ENCODE measurements at places on chromosomes 6 and 20.

GRCh38 chr6:122495612-122496011, 24.0 kb upstream of the SERINC1 start:
- DNase-seq: no peak

DNA sequence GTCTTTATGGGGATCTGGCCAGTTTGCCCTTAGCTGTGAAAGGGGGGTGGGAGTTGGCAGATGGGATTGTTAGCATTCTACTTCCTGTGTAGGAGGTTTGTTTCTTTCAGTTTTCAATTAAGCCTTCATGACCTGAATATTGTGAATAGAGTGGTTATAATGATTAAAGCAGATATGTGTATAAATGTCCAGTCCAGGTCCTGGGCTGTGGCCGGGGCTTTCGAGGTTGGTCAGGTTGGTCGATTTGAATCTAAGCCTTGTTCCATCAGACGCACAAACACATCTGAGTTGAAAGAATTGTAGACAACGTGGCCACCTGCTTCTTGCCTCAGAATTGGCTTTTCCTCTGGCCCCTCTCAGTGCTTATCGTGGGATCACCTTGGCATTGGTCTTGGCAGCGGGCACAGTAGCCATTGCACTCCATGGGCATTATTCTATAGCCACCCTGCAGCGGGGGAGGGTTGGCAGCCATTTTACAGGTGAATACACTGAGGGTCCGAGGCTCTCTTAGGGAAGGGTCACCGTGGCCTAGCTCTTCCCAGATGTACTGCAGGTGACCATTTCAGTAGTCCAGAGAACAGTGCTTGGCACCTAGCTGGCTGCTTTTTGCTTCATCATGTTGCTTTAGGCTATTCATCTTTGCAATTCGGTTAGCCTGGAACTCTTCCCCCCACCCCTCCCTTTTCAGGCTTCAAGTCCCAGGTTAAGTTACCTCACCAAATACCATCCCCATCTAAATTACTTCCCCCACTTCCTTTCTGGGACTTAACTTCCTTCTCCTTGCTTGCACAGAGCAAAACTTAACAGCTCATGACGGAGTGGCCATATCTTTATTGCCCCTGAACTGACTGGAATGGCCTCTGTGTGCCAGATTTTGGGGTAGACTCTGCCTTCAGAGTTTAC, 1.1 kb downstream of the RNF114 start:
- peak; percentile 54 for DNase-seq

DNA sequence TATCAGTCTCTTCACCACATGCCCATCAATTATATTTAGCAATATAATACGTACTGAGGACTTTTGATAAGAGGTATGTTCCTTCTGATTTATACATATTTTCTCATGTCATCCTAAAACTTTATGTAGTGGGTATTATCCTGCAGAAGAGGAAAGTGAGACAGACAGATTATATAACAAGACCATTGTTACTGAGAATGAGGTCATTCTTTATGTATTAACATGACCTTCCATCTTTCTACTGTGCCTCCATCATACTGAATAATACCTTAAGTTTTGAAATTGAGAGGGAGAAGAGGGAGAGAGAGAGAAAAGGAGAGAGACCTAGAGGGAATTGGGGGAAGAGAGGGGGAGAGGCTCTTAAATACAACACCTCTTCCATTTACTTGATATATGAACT, 90.9 kb upstream of the CARMIL1 start:
- DNase-seq: no peak

GRCh38 chr20:31833931-31834521, 11.4 kb downstream of the FOXS1 start:
- DNase-seq: no peak

DNA sequence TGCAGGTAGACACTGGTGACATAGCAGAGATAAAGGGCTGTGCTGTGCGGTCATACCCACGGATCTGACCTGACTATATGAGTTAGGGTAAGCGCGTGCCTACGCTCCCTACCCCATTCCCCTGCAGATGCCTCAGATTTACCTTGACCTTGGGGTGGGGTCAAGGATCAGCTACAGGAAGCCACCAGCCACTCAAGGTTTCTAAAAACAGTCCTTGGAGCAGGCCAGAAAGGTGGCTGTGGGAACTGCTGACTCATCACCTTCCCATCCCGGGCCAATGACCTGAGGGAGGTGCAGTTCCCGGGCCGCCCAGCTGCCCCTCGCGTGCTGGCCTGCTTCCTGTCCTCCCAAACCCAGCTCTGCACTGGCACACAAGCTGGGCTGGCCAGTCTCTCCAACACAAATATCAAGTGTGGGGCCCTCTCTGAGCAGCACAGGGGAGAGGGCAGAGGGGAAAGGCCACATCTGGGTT, 23.0 kb downstream of the KCNK5 start:
- DNase-seq: no peak

GRCh38 chr20:58374027-58374850, 14.8 kb upstream of the VAPB start:
- DNase-seq: no peak

- no peak for DNase-seq
These were observed 1.1 kb upstream of the ADIG start for GRCh38 chr20:38579921-38580320.

- DNase-seq: no peak
These were observed 114.2 kb upstream of the LY86 start for GRCh38 chr6:6474170-6474920.

- DNase-seq: peak; percentile 36
These were observed 188.5 kb upstream of the SNX9 start for GRCh38 chr6:157634546-157634945.

DNA sequence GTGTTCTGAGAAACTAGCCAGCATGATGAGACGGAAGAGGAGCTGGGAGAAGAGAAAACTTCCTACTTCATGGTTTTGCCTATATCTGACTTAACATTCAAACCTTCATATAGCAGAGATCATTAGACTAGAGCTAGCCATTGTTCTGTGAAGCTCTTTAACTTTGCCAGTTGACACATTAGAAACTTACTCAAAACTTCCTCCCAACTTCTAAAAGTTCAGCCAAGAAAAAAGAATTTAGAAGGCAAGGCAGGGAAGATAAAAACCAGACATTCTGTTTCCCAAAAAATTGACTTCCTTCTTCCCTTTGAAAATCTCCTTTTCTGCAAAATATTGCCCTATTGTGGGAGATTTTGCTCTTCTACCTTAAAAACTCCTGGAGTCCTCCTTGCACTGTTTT, 134.8 kb upstream of the UST start:
- no peak for DNase-seq

- no peak for DNase-seq
These were observed 37.9 kb downstream of the VSTM2L start for GRCh38 chr20:37940858-37941257.

GRCh38 chr20:39291301-39291700, 329.2 kb downstream of the DHX35 start:
- DNase-seq: no peak

DNA sequence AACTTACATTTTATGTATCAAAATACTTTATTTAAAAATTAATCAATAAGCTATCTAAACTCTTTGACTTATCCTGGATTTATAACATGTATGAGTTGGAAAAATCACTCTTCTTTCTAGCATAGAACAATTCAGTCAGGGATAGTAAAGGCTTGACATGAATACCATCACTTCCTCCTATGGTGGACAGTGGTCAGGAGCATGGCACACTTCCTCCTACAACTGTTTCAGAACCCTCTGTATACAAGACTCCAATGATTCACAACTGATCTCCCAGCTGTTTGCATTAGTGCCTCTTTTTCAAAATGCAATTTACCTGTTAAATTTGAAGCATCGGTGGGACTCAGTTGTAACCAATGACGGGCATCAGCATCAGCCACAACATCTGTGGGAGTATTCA, 129.7 kb downstream of the RALGAPA2 start:
- no peak for DNase-seq

DNA sequence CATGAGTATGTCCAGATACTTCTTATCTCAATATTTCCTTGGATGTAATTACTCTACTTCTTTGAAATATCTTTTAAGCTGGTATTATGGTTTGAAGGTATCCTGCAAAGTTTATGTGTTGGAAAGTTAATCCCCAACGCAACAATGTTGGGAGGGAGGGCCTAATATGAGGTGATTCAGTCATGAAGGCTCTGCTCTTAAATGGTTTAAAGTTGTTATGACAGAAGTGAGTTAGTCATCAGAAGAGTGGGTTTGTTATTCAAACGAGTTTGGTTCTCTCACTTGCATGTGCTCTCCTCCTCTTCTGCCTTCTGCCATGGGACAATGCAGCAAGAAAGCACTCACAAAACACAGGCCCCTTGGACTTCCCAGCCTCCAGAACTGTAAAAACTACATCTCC, 176.3 kb downstream of the KCNQ5 start:
- no peak for DNase-seq

GRCh38 chr20:8807480-8808201, 261.2 kb upstream of the PLCB4 start:
- no peak for DNase-seq

DNA sequence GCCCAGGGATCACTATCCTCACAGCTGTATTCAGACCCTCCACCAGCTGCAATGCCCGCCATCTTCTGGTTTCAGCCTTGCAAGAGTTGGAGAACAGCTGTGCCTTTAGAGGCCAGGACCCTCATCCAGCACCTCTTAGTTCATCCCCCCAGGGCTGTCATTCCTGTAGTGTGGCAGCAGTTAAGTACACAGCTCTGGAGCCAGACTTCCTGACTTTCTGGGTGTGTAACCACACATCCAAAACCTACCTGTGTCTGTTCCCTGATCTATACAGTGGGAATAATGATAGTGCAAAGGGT, 452 bp upstream of the TREM2 start:
- no peak for DNase-seq

GRCh38 chr20:48797850-48798747, 29.7 kb downstream of the PREX1 start:
- peak; percentile 55 for DNase-seq

DNA sequence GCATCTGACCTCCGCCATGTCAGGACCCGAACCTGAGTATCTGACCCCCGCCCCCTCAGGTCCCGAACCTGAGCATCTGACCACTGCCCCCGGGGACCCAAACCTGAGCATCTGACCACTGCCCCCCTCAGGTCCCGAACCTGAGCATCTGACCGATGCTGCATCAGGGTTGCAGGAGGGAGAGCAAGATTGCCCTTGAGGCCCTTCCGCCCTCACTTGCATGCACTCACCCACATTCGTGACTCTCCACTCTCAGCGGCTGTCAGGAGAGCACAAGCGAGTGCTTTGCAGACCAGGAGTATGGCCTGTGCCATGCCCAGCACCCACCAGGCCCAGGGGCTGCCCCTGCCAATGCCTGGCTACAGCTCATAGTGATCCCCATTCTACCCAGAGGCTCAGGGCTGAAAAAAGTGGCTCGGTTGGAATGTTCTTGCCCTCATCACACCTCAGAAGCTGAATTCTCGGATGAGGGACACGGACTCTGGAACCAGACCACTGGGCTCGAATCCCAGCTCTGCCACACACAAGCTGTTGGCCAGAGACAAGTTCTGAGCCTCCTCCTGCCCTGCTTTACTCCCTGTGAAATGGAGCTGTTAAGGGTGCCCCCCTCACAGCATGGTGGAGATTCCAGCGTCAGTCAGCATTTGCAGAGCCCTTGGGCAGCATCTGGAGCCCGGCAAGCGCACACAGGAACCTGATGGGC, 82.1 kb downstream of the DLL1 start:
- DNase-seq: peak; percentile 24

- no peak for DNase-seq
These were observed 848.2 kb downstream of the DHX35 start for GRCh38 chr20:39810309-39810708.
